MV-4-11 (cell line): ENCODE measurements at places on chromosomes 13 and 19.

DNA sequence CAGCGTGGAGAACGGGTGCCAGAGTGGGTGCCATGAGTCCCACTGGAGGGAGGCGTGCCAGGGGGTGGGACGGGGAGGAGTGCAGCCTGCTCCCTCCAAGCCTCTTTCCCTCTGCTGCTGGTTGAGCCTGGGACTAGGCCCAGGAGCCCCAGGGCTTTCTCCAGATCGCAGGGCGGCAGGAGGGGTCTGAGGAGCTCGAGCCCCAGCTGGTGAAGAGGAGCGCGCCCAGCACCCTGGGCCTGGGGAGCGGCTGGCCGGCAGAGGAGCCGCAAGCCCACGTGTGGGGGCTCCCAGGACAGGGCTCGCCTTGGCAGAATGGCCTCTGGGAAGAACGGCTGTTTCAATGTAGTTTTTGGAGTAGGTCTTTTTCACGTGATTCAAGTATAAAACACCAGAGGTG is 12.2 kb upstream of the DCUN1D2 start:
- DNase-seq: no peak

DNA sequence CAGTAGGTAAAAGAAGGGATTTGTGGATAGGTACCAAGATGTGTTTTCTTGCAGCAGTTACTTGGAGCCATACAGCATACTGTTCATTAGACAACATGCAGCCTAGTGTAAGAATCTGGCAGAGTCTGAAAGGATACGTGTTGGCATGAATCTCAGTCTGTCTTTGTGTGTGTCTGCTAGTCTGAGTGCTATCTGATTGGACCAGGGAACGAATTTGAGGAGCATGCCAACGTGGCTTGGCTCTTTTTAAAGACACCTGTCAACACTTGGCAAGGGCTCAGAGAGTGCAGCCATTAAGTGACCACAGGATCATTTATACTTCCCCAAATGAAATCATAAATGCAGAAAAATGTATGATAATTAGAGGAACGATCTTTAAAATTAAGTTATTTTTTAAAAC is 27.6 kb upstream of the ATXN8OS start:
- DNase-seq: no peak

DNA sequence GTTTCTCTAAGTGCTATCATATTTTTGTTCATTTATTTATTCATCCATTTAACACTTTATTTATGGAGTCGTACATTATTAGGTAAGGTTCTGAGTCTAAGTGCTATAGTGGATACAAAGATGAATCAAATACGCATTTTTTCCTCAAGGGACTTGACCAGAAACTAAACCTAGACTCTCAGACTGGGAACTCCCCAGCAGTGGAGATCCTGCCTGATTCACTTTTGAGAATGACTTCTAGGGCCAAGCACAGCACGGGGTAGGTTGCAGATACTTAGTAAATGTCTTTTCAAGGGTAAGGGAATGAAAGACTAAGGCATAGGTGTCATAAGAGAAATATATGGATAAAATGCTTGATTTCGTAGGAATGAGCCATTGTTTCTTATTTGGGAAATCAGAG is 7.2 kb downstream of the DNAJC15 start:
- DNase-seq: no peak

DNA sequence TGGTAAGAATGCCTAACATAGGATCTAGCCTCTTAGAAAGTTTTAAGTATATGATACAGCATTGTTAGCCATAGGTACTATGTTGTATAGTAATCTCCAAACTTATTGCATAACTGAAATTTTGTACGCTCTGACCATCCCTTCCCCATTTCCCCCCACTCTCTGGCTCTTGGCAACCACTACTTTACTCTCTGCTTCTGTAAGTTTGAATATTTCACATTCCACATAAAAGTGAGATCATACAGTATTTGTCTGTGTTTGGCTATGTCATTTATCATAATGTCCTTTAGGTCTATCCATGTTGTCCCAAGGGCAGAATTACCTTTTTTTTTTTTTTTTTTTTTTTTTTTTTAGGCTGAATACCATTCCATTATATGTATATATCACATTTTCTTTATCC is 396.9 kb downstream of the DLEU7 start:
- peak; percentile 41 for DNase-seq

DNA sequence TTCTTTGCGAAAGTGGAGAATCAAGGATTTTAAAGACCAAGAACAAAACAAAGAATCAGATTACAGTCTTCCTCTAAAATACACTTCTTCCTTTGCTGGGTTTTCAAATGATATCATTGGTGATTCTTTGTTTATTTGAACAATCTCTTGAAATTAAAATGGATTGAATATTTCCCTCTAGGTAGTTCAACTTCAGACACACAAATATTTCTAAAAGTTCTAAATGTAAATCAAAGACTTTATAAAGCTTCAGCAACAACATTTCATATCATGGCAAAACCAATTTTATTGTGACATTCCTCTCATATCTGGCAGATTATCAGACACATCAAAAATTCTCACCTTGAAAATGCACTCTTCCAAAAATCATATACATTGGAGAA is 13.0 kb downstream of the ZIC2 start:
- no peak for DNase-seq

- no peak for DNase-seq
Measured at GRCh38 chr19:31444931-31445330, 95.7 kb upstream of the TSHZ3 start.

GRCh38 chr19:43675269-43675879 is 5.4 kb upstream of the PLAUR start:
- no peak for DNase-seq

- DNase-seq: no peak
Measured at GRCh38 chr19:46451352-46451751, 20.0 kb downstream of the PNMA8A start.

DNA sequence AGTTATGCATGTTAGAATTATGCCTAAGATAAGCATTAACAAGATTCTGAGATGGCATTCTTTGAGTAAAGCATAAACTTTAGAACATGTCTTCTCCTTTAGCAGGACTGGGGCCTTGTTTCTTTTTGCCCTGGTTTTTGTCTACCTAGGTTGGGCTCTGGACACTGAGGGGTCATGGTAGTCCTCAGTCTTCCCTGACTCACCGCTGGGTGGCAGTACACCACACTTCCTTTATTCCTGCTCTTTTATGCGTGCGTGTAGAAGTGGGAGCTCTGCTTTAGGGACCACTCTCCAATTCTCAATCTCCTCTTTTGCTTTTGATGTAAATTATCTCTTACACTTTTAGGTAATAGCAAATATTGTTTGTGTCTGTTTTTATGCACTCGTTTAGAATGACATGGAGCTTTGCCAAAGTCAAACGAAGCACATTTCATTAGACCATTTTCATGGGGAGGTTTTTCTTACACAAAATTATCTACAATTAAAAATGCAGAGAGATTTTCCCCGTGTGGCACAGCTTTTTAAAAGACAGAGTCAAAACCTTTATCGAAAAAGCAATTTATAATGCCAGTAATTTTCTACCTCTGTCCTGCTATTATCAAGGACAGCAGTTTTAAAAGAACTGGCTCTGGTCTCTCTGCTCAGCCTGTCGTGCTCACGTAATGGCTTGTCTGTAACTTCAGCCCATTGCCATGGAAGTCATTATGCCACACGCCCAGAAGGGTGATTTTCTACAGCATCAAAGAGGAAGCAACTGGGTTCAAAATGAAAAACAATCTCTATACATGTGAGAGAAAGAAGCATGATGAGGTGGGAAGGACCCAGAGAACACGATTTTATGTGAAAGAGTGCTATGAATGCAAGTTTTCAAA is 413.9 kb downstream of the COG6 start:
- peak; percentile 39 for DNase-seq

GRCh38 chr13:24564881-24565280 is 52.3 kb upstream of the PARP4 start:
- no peak for DNase-seq
